Right cardiac atrium (tissue), 5 donors: ENCODE measurements at places on chromosomes 7 and 10. TPM values are rescaled to one million over a fixed set of nuclear protein-coding genes. Genes with fewer than 3 reads are reported as not detected.
A peak's percentile ranks its signal among the peaks of the same experiment; 100 is the strongest.

- peak; percentile 70 for DNase-seq
Measured at GRCh38 chr10:70492786-70493659, 14.5 kb downstream of the PALD1 start.

- no peak for DNase-seq
Measured at GRCh38 chr7:105315357-105315756, 73.4 kb downstream of the SRPK2 start.

DNA sequence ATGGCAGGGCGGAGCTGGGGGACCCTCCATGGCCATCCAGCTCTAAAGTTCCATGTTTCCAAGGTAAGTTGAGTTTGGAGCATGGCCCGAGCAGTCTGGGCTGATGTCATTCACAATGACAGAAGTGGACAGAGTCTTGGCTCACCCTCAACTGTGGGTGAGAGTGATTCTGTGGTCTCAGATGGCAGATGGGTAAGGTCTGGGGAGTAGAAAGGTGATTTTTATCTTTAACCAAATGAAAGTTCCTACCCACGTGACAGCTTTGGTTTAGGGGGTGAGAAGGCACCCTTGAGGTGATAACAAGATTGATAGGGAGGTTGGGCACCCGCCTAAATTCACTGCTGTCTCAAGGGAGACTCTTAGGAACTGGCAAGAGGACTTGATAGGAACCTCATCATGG, 57.6 kb upstream of the PDZD8 start:
- DNase-seq: no peak

DNA sequence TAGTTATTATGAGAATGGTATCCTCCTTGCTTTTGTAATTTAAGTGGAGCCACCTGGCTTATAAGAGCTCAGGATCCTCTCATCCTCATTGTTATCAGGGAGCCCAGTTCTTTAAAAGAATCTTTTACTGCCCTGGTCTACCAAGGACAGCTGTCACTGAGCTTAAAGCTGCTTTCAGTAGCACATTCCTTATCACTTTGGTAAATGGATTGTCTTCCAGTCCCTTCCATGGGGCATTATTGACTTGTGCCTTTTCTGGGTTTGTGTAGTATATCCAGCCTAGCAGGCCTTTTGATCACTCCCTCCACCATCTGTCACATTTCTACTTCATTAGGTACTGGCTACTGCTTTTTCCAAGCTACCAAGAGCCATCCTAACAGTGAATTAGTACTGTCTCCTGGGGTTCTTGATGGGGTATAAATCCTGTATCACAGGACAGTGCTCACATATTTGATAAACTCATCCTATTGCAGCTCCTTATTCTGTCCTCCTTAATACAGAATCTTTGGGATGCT, 208.9 kb downstream of the TMEM26 start:
- no peak for DNase-seq

DNA sequence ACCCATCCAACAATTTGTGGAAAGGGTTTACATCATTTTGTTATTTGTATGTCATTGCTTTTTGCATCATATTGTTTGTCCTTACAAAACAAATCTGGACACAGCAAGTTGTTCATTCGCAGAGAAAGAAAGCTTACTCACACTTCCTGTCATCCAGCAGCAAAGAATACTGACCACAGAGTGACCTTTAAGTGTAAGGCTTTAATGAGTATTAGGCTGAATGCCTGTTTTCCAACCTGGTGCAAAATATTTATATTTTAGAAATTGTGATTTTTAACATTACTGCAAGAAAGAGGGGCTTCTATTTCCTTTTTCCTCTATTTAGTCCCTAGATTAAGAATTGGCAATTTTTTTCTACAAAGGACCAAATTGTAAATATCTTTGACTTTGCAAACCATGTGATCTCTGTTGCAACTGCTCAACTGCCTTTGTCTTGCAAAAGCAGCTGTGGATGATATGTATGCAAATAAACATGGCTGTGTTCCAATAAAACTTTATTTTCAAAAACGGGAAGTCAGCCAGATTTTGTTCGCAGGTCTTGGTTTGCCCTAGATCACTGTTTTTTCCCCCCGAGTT, 27.8 kb upstream of the ITGB1 start:
- DNase-seq: no peak

DNA sequence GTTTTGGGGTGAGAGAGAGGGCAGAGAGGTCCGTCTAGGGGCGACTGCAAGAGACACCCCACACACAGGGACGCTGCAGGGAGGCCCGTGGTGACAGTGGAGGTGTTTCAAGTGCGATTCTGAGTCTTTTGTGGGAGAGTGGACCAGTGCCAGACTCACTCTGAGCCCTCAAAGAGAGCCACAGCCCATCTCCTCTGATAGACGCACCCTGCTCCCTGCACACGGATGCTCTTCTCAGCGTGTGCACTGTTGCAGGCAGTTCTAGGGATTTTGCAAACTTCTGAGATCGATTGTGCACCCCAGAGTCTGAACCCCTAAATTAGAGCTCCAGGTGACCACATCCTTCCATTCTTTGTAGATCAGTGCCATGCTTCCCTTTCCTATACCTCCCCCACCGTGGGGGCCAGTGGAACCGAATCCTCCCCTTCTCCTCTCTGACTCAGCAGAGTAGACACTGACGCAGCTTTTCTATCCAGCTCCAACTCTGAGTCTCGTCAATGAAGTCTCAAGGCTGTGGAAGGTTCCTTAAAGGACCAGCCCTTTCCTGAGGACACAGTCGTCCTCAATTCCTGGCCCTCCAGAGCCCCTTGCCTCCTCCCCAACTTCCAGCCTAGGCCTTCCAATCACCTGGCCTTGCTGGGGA, 83.8 kb downstream of the TMEM130 start:
- DNase-seq: no peak

CTAGE6 gene
- total RNA-seq: 0.09 TPM

DNA sequence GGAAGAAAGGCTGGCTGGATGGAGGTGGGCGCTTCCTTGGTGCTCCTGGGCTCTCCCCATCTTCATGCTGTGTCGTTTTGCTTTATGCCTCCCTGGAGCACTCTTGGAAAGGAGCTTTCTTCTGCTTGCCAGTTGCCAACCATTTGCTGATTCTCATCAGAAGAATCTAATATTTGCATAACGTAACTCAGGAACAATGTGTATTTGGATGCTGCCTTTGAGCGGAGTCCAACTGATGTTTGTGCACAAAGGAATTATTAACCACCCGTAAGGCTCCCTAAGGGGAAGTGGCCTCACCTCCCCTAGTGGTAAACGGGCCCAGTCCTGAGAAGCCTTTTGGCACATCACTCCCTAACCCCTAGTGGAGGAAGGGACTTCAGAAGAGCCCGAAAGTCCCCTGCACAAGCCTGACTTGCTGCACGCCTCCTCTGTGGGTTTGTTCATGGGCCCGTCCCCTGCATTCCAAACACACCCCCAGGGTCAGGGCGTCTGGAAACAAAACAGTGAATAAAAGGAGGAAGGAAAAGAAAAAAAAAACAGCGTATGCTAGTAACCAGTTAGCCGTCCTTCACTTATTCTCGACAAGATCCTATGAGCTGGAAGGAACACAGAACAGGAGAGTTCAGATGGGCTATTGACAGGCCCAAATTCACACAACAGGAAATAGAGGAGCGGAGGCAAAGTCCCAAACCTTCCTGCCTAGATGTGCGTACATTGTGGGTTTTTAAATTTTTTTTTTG, 602.2 kb downstream of the LRMDA start:
- no peak for DNase-seq

DNA sequence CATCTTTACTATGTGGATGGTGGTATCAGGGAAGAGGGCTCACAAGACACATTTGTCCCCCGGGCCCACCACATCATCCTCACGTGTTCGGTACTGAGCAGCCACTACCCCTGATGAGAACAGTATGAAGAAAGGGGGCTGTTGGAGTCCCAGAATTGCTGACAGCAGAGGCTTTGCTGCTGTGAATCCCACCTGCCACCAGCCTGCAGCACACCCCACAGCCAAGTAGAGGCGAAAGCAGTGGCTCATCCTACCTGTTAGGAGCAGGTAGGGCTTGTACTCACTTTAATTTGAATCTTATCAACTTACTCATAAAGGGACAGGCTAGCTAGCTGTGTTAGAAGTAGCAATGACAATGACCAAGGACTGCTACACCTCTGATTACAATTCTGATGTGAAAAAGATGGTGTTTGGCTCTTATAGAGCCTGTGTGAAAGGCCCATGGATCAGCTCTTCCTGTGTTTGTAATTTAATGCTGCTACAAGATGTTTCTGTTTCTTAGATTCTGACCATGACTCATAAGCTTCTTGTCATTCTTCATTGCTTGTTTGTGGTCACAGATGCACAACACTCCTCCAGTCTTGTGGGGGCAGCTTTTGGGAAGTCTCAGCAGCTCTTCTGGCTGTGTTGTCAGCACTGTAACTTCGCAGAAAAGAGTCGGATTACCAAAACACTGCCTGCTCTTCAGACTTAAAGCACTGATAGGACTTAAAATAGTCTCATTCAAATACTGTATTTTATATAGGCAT, 9.1 kb upstream of the CSGALNACT2 start:
- no peak for DNase-seq

- no peak for DNase-seq
Measured at GRCh38 chr7:78333530-78334425, 535.2 kb downstream of the PHTF2 start.

- DNase-seq: no peak
Measured at GRCh38 chr10:89120931-89121763, 86.0 kb downstream of the CH25H start.

SPOCK2 gene
- total RNA-seq: 7.8 TPM

PNLIPRP3 gene
- not detected for total RNA-seq

DNA sequence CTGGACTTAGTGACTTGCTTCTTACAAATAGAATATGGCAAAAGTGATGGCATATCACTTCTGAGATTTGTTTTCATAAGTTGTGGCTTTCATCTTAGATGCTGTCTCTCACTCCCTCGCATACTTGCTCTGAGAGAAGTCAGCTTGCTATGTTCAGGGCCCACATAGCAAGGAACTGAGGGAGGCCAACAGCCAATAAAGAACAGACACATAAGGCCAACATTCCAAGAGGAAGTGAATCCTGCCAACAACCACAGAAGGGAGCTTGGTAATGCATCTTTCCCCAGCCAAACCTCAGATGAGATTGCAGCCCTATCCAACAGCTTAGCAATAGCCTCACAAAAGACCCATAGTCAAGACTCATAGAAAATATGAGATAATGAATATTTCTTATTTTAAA, 39.2 kb upstream of the DMTF1 start:
- DNase-seq: no peak

THSD7A gene
- total RNA-seq: 2.3 TPM

- no peak for DNase-seq
Measured at GRCh38 chr10:115171392-115171960, 78.3 kb downstream of the ATRNL1 start.

DNA sequence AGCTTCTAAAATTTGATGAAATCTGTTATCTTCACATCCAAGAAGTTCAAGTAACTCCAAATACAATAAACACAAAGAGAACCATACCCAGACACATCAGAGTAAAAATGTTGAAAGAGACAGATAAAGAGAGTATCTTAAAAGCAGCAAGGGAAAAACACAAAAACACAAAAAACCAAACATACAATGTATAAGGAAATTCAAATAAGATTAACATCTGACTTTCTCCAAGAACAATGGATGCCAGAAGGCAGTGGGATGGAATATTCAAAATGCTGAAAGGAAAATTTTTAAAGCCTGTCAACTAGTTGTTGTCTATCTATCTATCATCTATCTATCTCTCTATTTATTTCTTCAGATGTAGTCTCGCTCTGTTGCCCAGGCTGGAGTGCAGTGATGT, 72.4 kb upstream of the MKLN1 start:
- no peak for DNase-seq

DNA sequence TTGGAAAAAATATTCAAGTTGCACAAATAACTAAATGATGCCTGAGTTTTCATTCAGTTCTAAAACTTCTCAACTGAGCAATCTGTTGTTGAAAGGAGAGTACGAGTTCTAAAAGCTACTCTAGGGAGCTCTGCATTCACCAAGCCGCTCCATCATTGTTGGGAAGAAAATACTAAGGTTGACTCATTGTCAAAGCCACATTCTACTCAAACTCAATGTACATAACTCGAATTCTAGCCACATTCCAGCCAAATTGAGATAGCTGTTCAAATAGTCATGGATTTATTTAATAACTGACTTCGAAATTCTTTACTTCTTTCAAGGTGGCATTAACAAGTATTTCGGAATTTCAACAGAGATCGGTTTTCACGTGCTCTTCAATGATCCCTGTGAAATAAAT, 63.4 kb downstream of the KIAA1217 start:
- DNase-seq: no peak

GRCh38 chr7:50317697-50318669, 13.5 kb downstream of the IKZF1 start:
- no peak for DNase-seq

- no peak for DNase-seq
Measured at GRCh38 chr10:24197263-24197662, 11.7 kb upstream of the KIAA1217 start.

DNA sequence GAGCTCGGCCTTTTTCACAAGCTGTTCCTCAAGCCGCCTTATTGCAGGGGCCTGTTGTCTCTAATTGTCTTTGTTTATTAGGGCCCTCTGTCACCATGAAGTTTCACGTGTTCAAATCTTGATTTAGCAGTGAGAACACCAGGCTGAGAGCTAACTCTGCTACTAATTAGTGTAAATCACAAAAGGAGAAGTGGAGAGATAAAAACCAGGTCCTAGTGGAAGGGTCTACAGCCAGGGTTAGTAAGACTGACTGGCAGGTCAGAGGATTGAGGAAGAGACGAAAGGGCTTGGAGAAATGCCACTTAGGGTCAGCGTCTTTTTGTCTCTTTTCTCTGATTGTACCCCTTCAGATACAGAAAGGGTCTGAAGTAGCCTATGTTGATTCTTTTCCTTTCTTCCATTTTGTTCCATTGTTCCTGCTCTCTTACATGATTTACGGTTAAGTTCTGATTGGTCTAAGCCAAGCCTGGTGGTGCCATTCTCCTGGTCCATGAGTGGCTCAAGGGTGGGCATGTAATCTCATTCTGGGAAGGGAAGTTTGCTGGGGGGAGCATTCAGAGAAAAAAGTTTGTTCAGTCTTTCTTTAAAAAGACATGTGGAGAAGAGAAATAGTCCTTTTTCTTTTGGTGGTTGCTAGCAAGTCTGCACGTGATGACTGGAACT, 21.3 kb downstream of the SSMEM1 start:
- no peak for DNase-seq

DNA sequence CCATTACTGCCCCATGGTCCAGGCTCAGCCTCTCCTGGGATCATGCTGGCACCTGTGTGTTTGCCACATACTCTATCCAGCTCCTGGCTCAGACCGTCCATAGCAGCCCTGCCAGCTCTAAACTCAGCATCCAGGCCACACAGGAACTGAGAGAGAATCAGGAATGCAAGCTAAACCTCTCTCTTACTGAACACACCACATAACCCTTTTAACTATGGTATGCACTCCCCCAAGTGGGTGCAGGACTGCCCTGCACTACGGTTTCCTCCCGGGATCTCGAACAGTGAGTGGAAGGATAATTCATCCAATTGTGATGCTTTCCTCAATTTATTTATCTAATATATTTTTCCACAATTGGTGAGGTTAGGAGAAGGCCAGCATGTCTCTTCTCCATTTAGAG, 17.1 kb upstream of the ZNF800 start:
- no peak for DNase-seq

DNA sequence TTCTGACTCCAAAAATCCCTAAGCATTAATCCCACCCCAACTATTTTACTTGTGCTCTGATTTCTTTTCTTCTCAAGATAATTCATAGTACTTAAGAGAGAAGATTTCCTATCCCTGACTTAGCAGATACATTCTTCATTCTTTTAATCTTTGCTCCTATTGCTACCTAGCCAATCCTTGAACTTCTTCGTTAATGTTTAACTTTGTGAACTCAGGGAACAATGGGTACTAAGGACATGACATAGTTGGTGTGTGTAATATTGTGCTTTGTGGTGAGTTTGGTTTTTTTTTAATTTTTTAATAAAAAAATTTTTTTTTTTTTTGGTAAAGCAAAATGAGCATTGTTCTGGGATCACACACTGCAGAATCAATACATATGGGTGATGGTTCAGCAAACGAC, 166.2 kb downstream of the CHCHD3 start:
- DNase-seq: no peak
